ENCODE measurements at places on chromosomes 4 and X.

DNA sequence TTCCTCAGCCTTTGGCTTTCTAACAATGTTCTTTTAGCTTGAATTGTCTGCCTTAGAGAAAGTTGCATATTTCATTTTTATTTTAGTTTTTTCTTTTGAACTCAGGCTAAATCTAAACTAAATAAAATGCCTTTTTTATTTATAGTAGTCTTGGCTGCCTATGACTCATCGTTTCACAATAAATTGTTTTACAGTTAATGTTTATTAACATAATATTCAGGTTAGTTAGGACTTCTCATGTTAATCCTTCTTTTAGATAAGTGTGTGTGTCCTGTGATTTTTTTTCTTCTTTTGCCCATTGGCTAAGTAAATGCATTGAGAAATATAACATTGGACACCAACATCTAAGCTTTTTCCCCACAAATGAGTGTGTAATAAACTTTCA is 1.6 kb downstream of the RP2 start:
- DNase-seq = no peak

DNA sequence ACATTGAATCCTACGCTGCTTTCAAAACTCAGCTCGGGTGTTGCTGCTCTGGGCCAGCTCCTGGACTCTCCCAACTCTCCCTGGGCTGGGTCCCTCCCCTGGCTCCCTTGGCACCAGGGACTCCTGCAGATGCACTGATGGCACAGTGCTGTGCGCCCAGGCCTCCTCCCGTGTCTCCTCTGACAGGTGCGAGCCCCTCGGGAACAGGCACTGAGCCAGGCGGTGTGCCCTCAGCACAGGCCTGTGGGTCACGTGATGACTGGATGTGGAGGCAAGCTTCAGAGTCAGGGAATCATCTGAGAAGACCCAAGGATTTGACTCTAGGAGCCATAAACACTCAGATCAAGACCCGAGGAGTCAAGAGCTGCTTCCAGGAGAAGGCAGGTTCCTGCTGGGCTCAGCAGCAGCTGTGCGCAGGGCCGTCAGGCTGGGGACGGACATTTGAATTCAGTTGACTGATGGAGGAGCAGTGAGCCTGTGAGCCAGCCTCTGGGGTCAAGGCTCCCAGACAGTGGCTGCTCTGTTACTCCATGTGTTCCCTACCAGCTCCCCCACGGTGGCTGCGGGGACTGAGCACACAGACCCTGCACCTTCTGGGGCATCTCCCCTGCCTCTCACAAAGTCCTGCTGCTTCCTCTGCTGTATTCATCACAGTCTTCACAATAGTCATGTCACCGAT is 33.0 kb downstream of the NAT8L start:
- DNase-seq = no peak

- no peak for DNase-seq
These were observed 26.0 kb downstream of the MANBA start for GRCh38 chr4:102734591-102735385.

- DNase-seq = no peak
These were observed 191.1 kb upstream of the TBL1X start for GRCh38 chrX:9273744-9274143.
